ENCODE measurements at places on chromosomes 2 and 18.

- DNase-seq: no peak
Observed at GRCh38 chr2:23250371-23250770, 134.6 kb upstream of the KLHL29 start.

DNA sequence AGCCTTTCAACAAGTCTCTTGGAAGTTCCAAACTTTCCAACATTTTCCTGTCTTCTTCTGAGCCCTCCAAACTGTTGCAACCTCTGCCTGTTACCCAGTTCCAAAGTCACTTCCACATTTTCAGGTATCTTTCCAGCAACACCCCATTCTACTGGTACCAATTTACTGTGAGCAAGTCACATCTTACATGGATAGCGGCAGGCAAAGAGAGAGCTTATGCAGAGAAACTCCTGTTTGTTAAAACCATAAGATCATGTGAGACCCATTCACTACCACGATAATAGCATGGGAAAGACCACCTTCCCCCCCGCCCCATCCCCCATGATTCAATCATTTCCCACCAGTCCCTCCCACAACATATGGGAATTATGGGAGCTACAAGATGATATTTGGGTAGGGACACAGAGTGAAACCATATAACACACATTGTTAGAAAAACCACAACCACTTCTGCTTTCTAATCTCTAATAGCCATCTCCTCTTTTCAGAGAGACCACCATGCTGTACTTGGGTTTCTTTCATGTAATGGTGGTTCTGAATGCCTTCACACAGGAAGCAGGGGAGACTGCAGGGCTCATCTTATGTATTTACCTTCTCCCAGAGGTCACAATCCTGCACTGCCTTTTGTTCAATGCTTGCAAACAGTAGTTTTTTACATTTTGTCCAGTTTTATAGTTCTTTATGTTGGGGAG, 46.0 kb upstream of the CALCRL start:
- DNase-seq: no peak

GRCh38 chr2:188969651-188970050, 4.5 kb upstream of the COL3A1 start:
- DNase-seq: no peak

- DNase-seq: no peak
Observed at GRCh38 chr2:75416420-75417342, 144.1 kb downstream of the EVA1A start.

DNA sequence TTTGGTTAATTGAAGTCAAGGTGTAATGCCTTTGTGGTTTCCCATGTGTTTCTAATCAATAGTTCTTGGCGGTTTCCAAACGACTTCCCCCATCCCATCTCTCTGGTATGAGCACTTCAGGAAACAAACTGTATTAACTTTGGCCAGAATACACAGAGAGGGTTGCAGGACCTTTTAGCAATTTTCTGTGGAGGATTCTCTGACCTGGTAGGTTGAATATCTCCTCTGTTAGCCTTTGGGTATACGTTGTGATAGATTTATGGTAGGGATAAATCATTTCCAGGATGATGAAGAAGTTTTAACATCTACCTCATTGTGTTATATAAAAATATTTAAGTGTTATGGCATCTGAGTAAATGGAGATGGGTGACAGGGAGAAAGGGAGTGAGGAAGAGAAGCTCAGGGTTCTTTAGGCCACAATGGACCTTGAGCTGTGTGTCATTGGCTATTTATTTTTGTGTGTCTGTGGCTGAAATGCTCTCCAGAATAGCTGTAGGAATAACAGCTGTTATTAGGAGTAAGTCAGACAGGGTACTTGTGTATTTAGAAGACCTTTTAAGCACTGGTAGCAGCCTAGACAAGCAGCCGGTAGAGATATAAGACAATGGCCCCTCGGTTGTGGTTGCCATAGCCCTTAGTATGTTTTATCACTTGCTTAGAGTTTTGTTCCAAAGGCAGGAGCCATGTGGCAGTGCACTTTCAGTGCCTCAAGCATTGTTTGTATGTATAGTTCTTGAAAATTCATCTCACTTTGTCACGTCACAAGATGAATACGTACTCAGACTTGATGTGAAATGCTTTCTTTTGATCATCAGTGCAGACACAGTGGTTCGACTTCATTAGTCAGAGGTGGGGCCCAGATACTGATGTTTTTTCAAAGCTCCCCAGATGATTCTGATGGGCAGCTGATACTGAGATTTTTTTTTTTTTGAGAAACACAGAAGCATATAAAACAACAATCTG, 91.1 kb downstream of the FMNL2 start:
- no peak for DNase-seq

DNA sequence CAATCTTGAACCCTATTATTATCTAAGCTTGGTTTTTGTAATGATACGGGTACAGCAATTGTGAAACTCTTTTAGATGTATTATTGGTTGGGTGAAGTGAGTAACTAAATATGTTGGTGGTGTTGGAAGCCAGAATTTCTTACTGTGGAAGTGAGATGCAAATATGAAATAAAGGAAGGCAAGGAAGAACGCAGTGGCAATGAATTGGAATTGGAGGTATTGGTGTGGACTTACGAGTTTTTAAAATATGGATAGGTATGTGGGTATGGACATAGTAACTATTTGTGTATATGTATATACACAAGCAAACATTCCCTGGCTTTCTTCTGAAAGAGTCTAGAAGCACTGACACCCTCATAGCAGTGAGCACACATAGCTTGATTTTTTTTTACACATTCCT, 105.8 kb downstream of the RAB3GAP1 start:
- DNase-seq: no peak

GRCh38 chr2:208556983-208557484, 150.4 kb downstream of the PTH2R start:
- no peak for DNase-seq

DNA sequence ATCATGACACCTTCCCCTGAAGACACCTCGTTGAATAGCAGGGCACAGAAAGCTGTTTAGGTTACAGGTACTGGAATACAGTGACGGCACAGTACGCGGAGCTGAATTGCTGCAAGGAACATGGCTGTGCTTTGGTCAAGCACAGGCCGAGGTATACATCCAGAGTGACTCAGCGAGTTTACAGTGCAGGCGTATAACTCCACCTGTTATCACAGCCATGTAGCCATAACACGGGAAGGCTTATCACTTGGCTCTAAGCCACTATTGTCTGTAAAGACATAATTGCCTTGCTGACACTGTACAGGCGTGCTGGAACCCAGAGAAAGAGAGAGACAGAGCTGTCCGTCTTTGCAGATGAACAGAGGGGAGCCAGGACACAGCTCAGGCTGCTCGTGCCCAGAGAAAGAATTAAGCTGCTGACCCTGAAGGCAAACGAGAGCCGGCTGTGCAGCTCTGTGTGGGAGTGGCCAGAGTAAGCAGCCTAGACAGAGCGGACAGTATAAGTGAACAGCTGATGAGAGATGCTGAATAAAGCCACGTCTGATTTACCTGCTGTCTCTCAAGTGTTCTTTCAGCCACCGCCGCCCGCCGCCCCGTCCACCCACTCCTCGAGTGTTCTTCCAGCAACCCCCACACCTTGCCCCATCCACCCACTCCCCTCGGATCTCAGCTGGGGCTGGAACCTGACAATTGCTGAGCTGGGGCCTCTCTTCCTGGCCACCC, 87.3 kb upstream of the PPP1CB start:
- DNase-seq: no peak

DNA sequence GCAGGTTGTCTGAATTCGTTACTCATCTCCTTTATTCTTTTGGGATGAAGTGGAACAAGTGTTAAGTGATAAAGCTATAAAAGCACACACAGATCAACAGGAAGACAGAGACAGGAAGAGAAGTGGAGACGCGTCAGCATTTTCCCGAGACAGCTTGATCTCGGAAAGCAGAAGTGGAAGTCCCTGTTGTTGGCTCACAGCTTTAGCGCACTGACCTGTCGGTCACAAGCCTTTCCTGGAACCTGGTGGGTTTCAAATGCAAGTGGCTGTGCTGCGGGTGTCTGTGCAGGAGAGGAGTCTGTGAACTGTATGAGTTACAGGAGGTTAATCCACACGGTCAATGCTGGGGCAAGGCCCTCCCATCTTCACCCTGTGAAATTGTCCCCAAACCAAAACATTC, 116.6 kb upstream of the PELI1 start:
- no peak for DNase-seq

Measured in stimulated activated CD4-positive, alpha-beta T cell treated with anti-CD3 and anti-CD28 coated beads, Interleukin-1b, Interleukin-23, amount 100 ng/mL, for 1 hour (primary cell).